ENCODE measurements at places on chromosomes 5 and 9.

- DNase-seq: no peak
Observed at GRCh38 chr5:150368526-150368925, 11.0 kb downstream of the TCOF1 start.

- DNase-seq: no peak
Observed at GRCh38 chr5:139108063-139108824, 89.9 kb downstream of the SIL1 start.

DNA sequence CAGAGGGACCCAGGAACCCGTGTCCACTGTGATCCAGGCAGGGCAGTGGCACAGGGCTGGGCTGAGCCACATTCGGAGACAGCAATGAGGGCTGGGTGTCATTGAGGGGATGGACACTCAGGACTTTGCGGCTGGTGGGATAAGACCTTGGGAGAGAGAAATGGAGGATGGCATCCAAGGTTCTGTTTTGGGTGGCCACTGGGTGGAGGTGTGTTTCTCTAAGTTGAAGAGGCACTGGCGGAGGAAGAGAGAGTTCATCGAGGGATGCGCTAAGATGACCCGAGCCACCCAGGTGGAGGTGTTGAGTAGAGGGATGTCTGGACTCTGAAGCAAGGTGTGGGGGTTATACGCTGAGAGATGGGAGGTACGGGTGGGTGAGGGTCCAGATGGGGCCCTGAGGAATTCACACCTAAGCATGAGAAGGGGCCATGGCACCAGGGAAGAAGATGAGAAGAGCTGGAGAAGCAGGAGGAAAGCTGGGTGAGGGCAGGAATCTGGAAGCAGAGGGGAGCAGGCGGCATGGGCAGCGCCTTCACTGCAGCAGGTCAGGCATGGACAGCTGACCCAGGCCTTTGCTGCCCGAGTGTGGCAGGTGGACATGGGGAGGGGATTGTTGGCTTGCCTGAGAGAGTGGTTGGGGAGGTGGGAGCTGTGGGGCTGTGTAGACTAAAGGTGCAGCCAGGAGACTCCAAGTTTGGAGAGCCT lies 2.5 kb upstream of the SLC25A48 start:
- no peak for DNase-seq

GRCh38 chr9:3863686-3864085 lies 337.9 kb upstream of the RFX3 start:
- no peak for DNase-seq

GRCh38 chr9:127561491-127562278 lies 50.4 kb upstream of the STXBP1 start:
- DNase-seq: no peak

- no peak for DNase-seq
Observed at GRCh38 chr5:17064241-17064640, 128.2 kb upstream of the MYO10 start.

DNA sequence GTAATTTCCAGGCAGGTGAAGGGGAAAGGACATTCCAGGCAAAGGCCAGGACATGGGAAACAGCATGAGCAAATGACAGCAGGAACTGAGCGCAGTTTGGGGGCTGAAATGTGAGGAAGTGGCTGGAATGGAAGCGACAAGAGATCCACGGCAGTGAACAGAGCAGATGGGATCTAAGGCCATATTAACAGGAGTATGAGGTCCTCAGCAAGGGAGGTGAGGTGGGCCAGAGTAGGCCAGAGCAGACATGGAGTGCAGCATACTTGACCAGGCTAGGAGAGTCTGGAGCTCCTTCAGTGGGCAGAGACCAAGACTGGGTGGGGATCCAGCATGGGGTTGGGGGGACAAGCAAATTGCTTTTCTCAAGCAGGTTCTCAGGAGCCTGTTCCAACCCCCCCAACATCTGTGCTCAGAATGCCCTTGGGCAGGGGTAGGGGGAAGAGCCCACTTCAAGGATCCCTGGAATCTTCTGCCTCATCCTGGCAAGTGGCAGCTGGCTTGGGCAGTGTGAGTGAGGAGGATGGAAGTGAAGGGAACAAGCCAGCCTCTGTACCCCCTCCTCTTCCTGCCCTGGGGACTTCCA lies 34.5 kb downstream of the DAB2IP start:
- DNase-seq: no peak

GRCh38 chr9:77807281-77807683 lies 159.2 kb upstream of the GNA14 start:
- no peak for DNase-seq

DNA sequence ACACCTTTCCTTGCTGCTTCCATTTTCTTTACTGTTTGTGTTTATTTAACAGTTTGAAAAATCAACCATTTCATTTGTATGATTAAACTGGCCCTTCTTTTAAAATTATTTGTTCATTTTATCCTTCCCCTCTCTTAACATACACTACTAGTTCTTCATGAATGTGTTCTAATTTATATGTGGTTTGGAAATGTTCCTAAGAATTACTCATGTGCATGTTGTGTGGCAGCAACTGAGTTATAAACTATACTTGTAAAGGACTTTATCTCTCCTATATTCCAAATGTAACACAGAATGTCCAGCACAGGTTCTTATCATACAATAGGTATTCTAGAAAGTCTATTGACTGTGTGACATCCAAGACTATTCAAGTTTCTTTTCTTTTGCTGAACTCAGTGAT lies 358.2 kb upstream of the MEF2C start:
- DNase-seq: no peak

- DNase-seq: no peak
Observed at GRCh38 chr5:52692039-52692438, 95.7 kb upstream of the ITGA1 start.

- DNase-seq: peak; percentile 22
Observed at GRCh38 chr5:118611332-118611945, 376.9 kb downstream of the DTWD2 start.

DNA sequence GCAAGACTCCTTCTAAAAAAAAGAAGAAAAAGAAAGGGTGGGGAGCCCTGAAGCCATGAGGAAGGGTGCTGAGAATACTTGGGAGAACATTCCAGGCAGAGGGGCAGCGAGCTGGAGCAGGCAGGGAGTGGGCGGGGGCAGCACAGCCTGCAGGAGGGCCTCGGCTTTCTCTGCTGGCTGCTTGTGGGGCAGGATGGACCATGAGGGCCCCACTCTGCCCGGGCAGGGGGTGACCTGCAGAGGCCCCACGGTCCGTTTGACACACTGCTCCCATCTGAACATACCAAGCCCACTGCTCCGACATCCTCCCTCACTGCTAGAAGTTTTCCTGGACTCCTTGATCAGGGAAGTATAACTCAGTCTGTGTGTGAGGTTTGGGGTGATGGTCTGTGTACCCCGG lies 11.7 kb upstream of the NUP214 start:
- no peak for DNase-seq

DNA sequence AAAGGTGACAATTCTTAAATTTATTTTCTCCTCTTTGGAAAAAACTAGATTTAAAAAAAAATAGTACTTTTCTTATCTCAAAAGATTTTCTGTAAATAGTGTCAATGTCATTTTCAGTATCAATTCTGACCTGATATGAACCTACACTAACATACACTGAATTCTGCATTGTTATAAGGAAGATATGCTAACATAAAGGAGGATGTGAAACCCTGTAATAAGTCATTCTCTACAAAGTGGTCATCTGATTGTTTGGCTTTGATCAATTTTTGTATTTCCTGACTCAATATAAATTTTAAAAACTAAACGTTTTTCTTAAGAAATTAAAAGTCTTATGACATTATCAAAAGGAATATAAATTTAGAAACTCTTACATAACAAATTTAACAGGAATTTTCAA lies 233.6 kb upstream of the EDIL3 start:
- no peak for DNase-seq

DNA sequence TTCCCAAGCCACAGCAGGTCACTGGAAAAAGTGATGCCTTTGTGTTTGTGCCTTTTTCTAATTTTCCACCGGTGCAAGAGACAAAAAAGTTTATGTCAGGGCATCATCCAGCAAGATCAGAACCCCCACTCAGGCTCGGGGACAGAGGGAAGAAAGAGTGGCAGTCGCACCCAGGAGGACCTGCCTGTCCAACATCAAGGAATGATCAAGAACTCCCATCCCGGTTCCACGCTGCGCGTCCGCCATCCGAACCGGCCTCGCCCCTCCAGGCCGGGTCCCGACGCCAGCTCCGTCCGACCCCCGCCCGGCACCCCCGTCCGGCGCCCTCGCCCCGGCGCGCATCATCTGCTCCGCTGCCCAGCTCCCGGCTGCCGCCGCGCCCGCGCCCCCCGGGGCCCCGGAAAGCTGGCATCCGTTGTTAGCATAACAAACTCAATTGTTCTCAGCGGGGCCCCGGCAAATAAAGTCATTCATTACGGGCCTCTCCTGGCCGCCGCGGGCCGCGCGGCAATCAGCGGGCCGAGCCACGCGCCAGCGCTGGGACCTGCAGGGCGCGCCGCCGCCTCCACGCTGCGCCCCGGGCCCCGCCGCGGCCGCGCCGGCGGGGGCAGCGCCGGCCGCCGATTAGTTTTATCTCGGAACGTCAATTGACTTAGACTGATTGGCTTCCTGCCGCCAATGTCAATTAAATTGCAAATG lies 48.1 kb downstream of the PAX5 start:
- no peak for DNase-seq

- DNase-seq: no peak
Observed at GRCh38 chr9:88143957-88144625, 5.8 kb upstream of the SPATA31C2 start.

- DNase-seq: no peak
Observed at GRCh38 chr5:55343609-55344008, 35.8 kb downstream of the MTREX start.

- DNase-seq: peak; percentile 14
Observed at GRCh38 chr9:136085815-136086212, 9.3 kb downstream of the NACC2 start.

DNA sequence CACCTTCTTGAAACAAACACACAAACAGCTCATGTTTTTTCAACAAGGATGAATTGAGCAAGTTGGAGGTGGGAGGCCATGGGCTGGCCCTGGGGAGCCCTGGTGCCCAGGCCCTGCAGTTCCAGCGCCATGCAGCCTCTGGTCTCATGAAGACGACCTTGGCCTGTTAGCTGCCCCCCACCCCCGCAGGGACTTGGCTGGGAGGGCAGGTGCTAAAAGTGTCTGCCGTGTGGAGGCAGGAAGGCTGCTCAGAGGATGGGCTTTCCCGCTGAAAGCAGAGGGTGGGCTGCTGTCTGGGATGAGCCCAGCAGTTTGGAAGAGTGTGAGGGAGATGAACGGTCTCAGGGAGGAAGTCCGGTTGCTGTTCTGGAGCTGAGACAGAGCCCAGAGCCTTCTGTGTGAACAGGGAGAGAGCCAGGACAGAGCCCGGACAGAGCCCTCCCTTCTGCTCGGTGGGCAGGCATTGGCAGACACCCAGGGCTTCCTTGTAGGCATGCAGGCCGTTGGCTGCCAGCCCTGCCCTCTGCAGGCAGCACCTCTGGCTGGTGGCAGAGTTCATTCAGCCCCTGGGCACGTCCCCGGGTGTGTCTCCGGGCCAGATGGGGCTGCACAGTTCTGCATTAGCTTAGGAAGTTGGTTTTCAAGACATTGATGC lies 18.7 kb downstream of the ROPN1L start:
- DNase-seq: no peak

- DNase-seq: no peak
Observed at GRCh38 chr5:36957953-36958537, 81.5 kb downstream of the NIPBL start.

DNA sequence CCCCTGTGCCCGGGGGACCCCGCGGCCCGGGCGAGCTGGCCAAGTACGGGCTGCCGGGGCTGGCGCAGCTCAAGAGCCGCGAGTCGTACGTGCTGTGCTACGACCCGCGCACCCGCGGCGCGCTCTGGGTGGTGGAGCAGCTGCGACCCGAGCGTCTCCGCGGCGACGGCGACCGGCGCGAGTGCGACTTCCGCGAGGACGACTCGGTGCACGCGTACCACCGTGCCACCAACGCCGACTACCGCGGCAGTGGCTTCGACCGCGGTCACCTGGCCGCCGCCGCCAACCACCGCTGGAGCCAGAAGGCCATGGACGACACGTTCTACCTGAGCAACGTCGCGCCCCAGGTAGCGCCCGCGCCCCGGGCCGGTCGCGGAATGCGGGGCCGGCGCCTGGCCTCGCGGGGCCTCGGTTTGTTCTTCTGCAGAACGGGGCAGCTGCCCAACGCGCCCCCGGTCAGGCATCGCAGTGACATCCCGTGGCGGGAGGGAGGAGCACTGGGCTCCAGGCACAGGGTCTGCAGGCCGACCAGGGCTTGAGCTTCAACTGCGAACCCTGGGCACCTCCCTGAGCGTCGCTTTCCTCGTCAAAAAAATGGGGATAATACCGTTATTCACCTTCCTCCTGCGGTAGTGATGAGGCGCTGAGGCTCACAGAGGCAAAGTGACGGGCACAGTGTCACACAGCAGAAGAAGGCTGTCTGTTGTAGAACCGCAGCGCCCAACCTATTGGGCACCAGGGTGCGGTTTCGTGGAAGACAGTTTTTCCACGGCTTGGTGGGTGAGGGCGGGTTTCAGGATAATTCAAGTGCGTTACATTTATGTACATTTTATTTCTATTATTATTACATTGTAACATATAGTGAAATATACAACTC lies 777 bp downstream of the ENDOG start:
- peak; percentile 79 for DNase-seq

DNA sequence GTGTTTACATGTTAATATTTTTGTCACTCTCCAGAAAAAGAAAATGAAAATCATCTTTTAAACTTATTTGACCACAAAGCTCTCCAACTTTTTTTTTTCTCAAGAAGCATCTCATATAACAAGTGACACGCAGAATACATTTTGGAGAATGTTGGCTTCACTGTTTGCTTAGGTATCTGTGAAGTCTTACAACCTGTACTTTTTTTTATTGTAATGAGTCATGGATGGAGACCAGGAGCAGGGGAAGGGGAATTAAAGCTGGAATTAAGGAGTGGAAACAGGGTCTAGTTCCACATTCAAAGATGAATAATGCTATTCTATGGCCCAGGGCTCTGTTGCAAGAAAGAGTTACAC lies 211.9 kb downstream of the MAN2A1 start:
- DNase-seq: no peak

GRCh38 chr9:5800969-5801738 lies 31.8 kb downstream of the ERMP1 start:
- no peak for DNase-seq

DNA sequence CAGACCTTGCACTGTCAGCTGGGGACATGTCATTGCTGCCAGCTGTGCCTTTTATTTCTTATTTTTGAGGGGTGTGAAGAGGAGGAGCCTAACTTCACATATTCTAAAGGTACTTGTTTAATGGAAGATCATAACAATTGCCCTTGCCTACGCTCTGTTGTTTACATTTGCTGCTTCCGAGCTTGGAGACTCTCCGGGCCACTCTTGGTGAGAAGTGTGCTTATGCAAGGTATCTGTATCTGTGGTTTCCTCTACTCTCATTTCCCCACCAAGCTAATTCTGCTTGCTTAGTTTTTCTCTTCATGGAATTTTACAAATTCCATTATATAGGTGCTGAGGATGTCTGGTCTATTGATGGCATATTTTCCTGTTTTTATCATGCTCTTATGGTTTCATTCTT lies 105.3 kb downstream of the RASGRF2 start:
- no peak for DNase-seq

GRCh38 chr9:84937180-84937579 lies 267.7 kb downstream of the NTRK2 start:
- DNase-seq: no peak

- no peak for DNase-seq
Observed at GRCh38 chr5:151464101-151464500, 16.7 kb downstream of the SLC36A1 start.

- DNase-seq: no peak
Observed at GRCh38 chr5:53178830-53179229, 69.3 kb upstream of the MOCS2 start.
